Central memory CD8-positive, alpha-beta T cell (primary cell): ENCODE measurements at places on chromosomes 13 and 19.

GRCh38 chr13:105790923-105791322 lies 744.5 kb downstream of the EFNB2 start:
- DNase-seq, result no peak

DNA sequence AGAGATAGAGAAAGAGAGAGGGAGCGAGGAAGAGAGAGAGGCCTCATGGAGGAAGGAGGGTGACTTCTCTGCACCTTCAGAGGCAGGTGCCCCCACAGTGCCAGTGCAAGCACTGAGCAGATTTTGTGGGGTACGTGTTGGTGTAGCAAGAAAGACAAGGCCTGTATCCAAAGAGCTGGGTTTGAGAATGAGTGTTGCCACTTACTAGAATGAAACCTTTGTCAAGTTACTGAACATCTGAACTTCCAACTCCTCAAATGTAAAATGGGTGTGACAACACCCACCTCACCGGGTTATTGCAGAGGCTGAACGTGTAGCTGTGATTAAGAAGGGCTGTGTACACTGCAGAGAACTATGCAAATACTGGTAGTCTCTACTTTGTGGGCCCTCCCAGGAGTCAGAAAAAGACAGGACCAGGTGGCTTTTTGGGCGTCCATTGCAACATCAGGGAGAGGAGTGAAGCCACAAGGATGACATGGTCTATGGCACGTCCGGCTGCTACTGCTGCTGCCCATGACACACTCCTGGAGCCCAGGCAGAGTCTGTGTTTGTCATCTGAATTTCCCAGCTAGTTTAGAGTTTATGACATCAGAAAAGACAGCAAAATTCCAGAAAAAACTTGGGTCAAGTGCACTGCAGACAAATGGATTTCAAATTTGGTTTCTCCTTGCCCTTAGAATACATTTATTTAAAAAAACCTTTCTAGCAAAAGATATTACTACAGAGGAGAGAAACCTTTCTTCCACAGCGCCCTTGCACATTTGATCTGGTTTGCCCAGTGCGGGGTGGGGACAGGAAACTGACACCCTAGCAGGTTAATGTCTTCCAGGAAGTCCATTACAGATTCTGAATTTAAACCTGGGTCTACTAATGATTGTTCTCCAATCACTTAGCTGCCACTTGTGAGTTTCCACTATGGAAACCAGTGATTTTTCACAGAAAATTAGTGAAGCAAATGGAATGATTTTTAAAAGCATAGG lies 54.0 kb upstream of the ATP12A start:
- DNase-seq, result no peak

GRCh38 chr13:100561599-100562204 lies 26.9 kb downstream of the GGACT start:
- DNase-seq, result no peak

- DNase-seq, result no peak
Observed at GRCh38 chr13:43804461-43805070, 17.8 kb upstream of the ENOX1 start.

GRCh38 chr13:105121221-105121620 lies 1414.2 kb downstream of the EFNB2 start:
- DNase-seq, result no peak

DNA sequence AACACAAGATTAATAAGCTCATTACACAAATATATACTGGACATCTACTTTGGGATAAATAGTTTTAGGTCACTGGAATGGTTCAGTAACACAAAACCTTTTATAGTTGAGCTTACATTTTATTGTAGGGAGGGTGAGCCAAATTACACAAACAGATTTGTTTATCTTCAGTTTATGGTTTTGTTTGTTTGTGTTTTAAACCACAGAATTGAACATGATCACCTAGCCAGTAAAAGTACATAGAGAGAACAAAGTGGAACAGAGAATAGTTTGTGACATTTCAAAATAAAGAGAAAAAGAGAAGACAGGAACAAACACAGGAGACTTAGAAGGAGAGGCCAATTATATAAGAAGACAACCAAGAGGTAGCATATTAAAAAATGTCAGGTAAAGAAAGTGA lies 1930.2 kb upstream of the PCDH20 start:
- no peak for DNase-seq

- no peak for DNase-seq
Observed at GRCh38 chr13:114104655-114105520, 27.5 kb downstream of the RASA3 start.

DNA sequence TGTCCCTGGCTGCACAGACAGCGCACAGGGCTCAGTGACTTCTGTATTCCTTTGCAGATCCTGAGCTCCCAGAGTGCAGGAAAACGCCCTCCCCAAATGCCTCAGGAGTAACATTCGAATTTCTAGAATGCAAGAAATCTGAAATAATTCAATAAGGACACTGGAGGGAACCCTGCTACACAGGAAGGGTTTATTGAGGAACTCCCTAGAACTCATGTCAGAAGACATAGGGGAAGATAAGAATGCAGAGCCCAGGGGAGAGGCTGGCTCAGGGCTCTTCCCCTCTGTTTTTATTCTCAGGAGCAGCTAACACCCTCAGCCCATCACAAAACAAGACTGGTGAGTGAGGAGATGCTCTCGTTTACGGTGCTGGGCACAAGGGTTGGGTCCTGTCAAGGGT lies 6.8 kb downstream of the LILRA1 start:
- no peak for DNase-seq

DNA sequence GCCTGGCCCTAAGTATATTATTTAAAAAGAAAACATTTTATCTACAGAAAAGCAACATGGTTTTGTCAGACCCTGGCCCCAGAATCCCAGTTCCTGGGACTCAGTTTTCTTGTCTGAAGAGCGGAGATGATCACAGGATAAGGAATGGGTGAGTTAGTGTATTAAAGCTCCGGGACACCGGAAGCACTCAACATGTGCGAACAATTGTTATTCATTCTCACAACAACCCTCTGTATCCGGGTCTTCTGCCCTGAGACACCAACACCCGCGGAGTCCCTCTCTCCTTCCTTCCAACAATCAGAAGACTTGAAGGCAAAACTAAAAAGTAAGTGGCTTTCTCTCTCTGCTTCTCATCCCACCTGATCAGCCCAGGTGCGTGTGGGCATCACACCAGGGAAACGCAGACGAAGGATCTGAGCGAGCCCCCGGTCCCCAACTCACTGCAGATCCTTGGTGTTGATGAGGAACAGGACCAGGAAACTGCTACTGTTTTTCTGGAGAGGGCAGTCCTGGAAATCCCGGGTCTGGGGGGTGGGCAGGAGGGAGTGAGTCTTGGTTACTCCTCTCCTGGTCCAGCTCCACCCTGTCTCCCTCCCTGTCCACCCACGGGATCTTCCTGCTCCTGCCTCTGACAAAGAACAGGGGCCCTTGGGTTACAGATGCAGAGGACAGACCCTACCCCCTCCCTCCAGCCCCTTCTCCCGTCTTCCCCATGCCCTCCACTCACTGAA lies 2.0 kb downstream of the GPR108 start:
- DNase-seq, result no peak

GRCh38 chr19:6925386-6925785 lies 38.0 kb downstream of the ADGRE1 start:
- no peak for DNase-seq

GRCh38 chr13:42895776-42896175 lies 96.3 kb downstream of the EPSTI1 start:
- DNase-seq, result no peak

GRCh38 chr13:41985788-41986508 lies 25.0 kb upstream of the VWA8 start:
- no peak for DNase-seq

- no peak for DNase-seq
Observed at GRCh38 chr13:105625691-105626090, 909.8 kb downstream of the EFNB2 start.

GRCh38 chr13:98370806-98371515 lies 193.9 kb upstream of the RNF113B start:
- no peak for DNase-seq

- DNase-seq, result no peak
Observed at GRCh38 chr19:11699931-11700794, 38.6 kb downstream of the ZNF823 start.

GRCh38 chr13:59691501-59692066 lies 472.1 kb downstream of the DIAPH3 start:
- DNase-seq, result no peak

GRCh38 chr13:87671753-87672605 lies 808 bp downstream of the SLITRK5 start:
- no peak for DNase-seq

GRCh38 chr19:10260141-10260584 lies 8.1 kb downstream of the MRPL4 start:
- no peak for DNase-seq

GRCh38 chr13:73072239-73072900 lies 13.6 kb downstream of the KLF5 start:
- no peak for DNase-seq

DNA sequence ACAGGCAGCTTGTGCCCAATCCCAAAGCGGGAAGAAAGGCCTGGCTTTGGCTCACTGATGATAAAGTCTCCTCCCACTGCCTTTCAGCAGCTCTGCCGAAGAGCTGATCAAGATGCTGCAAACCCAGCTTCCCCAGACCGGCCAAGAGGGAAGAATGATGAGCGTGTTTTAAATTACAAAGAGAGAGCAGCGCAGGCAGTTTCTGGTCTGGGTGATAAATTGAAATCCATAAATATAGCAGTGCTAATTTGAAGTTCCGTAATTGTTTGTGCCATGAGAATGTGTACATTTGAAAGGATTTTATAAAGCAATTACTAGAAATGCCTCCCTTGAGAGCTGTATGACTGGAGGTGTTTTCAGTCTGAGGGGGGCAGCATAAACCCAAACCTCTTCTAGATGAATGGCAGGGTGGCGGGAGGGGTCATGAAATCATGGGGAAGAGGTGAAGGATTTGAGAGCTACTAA lies 171.8 kb downstream of the STK24 start:
- DNase-seq, result no peak

GRCh38 chr13:46686171-46686570 lies 110.8 kb downstream of the ESD start:
- no peak for DNase-seq

DNA sequence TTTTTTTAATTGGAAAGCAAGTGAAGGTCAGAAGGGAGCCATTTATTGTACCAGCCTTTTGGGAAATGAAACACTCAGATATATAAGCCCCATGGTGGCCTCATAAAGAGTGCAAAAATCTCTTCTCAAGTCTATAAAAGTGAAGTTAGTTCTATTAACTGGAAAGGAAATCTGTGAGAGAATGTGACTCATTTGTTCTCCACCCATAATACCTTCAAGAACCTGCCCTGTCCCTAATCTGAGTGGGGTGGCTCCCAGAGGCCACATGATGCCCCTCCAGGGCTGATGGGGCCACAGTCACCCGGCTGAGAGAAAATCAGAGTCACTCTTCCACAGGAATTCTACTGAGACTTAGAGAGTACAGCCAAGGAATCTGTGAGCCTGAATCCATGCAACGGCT lies 65.8 kb upstream of the SERP2 start:
- no peak for DNase-seq

DNA sequence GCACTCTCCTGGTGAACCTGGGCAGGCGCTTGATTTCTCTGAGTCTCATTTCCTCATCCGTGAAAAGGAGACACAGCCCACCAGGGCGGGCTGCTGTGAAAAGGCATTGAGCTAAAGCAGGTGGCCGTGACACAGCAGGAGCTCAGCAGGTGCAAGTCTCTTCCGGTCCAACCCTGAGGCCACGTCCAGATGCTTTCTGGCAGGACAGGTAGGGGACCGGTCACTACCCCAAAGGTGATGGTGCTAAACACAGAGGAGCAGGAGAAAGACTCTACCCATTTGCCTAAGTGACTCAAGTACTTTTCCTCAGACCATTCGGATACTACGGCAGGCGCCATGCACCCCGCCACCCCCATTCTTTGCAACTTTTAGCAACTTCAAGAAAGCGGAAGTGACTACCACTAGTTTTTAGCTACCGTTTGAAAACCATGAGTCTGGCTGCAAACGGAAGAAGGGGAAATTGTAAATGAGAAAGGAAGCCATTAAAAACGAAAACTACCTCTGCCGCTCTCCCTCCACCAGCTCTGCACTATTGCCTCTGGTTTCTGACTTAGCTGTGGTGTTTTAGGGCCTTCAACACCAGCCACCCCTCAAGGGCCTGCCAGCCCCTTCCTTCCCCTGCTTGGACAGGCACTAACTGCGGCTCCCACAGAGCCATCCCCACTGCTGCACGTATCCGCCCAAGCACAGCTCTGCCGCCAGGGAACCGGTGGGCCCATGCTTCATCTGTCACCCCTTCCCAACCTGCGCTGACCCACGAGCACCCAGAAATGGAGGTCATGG lies 4.8 kb downstream of the PPP6R1 start:
- peak; percentile 65 for DNase-seq

GRCh38 chr13:112903606-112904195 lies 65.3 kb upstream of the MCF2L start:
- no peak for DNase-seq

DNA sequence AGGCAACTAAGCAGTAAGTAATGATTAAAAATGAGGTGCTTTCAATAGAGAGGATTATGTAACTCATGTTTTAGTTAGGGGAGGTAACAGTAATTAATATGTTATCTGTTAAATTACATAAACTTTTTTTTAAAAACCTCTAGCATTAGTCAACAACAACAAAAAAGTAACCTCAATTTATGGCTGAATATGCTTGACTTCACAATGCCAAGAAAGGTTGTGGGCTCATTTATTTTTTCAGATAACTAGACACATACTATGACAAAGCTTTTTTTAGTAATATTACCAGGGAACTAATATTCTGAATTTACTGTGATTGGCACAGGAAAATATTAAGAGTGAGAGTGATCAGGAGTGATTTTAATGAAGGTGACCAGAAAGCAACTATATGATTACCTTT lies 54.9 kb downstream of the KCNRG start:
- DNase-seq, result no peak

DNA sequence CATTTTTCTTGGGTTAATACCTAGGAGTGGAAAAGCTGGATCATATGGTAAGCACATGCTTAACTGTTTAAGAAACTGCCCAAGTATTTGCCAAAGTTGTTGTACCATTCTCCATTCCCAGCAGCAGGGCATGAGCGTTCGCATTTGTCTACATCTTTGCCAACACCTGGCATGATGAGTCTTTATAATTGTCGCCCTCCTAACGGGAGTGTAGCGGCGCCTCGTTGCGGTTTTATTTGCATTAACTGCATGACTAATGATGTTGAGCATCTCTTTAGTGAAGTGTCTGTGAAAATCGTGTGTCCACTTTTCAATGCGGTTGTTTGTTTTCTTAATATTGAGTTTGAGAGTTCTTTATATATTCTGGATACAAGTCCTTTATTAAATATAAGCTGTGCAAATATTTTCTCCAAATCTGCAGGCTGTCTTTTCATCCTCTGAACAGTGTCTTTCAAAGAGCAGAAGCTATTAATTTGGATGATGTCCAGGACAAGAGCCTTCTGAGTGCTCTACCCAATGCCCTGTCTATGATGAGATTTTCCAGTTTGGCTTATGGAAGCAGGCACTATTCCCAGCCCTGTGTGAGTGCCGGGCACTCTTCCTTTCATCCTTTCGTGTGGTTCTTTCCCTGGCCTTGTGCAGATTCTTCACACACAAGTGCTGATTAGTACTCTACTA lies 202.0 kb downstream of the FOXO1 start:
- DNase-seq, result no peak

- DNase-seq, result no peak
Observed at GRCh38 chr19:55339889-55340783, 460 bp downstream of the KMT5C start.

GRCh38 chr13:20182231-20182846 lies 10.4 kb downstream of the GJB2 start:
- DNase-seq, result no peak
